Astrocyte of the cerebellum (primary cell): ENCODE measurements at places on chromosomes 7 and 10.

DNA sequence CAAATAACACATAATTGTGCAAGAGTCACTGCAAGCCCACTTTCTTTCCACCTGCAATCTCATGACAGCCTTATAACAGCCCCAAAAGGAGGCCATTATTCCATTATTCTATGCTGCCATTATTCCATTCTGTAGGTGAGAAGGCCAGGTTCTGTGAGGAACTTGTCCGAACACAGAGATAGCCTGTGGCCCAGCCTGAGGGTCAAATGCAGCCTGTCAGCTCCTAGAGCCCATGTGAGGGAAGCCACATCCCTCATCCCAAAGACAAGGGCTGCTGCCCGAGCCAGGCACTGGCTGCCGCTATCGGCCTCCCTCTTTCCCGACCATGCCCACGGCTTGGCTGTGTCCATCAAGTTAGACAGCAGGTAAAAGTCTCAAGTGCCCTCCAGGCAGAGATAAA, 24.1 kb upstream of the C10orf71 start:
- DNase-seq: no peak

- DNase-seq: no peak
These were observed 21.5 kb upstream of the SGMS1 start for GRCh38 chr10:50645236-50645635.

- DNase-seq: no peak
These were observed 129.2 kb downstream of the TES start for GRCh38 chr7:116339564-116339963.

DNA sequence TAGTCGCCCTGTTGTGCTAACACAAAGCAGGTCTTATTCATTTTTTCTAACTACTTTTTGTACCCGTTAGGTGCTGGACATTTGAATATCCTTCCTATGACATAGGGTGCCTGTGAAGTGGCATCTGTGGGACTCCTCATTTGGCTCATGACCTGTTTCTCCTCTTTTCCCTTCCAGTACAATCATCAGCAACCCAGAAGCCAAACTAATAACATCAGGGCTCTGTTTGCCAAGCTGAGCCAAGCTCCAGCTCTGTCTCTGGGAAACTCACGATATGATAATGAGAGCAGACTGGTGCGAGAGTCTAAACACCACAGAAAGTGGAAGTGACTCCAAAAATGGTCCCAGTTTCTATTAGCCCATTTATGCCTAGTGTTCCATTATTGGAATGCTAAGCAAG, 92.0 kb downstream of the SVIL start:
- no peak for DNase-seq

DNA sequence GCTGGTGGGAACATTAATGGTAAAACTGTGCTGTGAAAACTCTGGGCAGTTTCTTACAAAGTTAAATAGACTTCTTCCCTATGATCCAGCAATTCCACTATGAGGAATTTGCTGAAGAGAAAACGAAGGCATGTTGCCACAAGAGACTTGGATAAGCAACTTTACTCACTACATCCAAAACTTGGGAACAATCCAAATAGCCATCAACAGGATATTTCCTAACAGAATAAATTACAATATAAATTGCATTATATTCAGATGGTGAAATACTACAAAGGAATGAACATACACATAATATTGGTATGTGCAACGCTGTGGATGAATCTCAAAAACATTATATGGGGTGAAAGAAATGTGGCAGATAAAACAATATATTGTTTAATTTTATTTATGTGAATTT, 21.4 kb upstream of the MKI67 start:
- peak; percentile 42 for DNase-seq

DNA sequence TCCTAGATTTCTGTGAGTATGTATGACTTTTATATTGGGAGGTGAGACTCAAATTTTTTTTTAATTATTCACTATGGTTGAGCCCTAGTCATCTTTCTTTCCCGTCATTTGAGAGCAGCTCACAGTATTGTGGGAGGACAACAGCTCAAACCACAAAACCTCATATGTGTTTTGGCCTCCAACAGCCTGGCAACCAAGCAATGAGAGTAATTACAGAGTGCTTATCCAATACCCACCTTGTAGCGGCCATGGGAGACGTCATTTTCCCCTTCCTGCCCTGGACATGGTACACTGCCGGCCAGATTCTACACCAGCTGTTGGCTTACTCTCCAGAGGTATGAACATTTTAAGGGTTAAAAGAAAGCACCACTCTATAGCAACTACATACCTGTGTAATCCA, 49.1 kb downstream of the DOCK4 start:
- peak; percentile 95 for DNase-seq

GRCh38 chr7:130150587-130150986, 54.6 kb downstream of the TMEM209 start:
- DNase-seq: no peak

DNA sequence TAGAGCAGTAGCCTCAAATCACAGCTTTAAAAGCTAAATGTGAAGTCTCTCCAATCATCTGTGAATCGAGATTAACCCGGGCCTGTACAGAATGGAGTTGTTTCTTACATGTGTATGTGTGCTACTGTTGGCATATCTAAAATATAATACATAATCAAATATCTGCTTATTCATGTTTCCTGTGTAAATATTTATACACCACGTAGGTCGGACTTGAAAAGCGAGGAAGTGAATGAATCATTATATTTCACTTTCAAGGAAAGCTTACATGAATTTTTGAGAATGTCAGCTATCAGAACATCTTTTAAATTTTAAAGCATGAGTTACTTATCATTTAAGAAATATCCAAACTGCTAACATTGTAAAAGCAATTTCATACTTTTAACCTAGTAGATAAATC, 233.3 kb downstream of the SLC25A13 start:
- DNase-seq: no peak

DNA sequence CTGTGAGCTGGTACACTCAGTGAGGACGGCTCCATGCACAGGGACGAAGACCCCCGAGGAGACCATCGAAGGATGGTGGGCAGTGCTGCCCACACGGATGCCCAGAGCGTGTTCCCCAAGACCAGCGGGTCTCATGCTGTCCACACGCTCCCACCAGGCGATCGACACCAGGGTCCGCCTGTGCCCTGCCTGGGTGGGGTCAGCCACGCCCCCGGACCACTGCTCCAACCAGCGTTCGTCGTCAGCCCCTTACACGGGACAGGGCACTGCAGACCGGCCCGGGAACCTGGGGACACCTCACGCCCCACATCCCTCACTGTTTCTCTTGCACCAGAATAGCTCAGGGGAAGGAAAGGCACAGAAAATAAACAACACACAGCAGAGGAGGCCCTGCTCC, 223.5 kb downstream of the DNAJB6 start:
- no peak for DNase-seq

DNA sequence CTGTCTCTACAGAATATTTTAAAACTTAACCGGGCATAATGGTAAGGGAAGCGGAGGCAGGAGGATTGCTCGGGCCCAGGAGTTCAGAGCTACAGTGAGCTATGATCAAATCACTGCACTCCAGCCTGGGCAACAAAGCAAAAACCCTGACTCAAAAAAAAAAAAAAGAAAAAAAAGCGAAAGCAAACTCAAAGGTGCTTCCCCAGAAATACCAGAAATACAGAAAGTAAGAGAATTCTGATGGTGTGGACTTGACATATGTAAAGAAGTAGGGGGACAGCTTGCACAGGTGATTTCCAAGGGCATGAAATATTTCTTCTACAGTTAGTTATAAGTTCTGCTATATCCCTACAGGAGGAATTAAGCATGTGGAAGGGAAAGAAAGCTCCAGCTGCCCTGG, 69.7 kb upstream of the APBB1IP start:
- DNase-seq: no peak

GRCh38 chr7:101910991-101911799, 93.8 kb downstream of the CUX1 start:
- DNase-seq: no peak

- no peak for DNase-seq
These were observed 15.6 kb upstream of the CRHR2 start for GRCh38 chr7:30697719-30698460.

- DNase-seq: no peak
These were observed 198.9 kb downstream of the ETV1 start for GRCh38 chr7:13790611-13791010.

- no peak for DNase-seq
These were observed 48.9 kb downstream of the IRF5 start for GRCh38 chr7:128986609-128987008.

- DNase-seq: no peak
These were observed 82.6 kb downstream of the UPF2 start for GRCh38 chr10:11959966-11960365.

DNA sequence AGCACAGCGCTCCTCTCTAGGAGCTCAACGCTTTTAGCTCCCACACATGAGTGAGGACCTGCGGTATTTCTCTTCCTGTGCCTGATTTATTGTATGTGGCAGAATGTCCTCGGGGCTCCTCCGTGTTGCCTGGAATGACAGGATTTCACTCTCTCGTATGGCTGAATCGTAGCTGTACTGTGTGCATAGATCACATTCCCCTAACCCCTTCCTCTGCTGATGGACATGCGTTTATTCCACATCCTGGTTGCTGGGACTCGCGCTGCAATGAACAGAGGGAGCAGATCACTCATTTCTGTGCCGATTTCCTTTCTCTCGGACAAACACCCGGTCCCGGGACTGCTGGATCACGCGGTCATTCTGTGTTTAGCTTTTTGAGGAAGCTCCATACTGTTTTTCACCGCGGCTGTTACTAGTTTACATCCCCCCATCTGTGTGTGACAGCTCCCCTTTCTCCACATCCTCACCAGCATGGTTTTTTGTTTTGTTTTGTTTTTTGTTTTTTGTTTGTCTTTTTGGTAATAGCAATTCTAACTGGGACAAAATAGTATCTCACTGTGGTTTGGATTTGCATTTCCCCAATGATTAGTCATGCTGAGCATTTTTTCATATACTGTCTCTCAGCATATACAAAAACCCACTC, 76.3 kb downstream of the FOXL3 start:
- DNase-seq: no peak

GRCh38 chr7:90178679-90179278, 24.5 kb downstream of the STEAP1 start:
- peak; percentile 8 for DNase-seq

- DNase-seq: no peak
These were observed 14.3 kb upstream of the ZMIZ1 start for GRCh38 chr10:79054203-79055099.

DNA sequence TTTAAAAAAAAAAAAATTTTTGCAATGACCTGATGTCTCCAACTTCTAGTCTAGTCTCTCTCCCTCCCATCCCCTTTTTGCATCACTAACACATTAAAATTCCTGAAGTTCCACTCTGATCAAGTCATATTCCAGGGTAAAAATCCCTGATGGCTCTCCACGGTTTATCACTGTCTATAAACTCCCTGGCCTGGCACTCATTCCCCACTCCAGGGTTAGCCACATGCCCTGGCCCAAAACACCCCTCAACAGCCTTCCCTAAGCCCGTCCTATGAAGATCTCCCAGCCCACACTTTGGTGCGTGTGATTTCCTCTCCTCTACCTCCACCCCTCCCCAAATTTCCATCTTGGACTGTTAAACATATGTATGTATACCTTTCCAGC, 125.4 kb downstream of the JAZF1 start:
- no peak for DNase-seq

GRCh38 chr10:93315246-93315645, 166.9 kb downstream of the MYOF start:
- DNase-seq: no peak

DNA sequence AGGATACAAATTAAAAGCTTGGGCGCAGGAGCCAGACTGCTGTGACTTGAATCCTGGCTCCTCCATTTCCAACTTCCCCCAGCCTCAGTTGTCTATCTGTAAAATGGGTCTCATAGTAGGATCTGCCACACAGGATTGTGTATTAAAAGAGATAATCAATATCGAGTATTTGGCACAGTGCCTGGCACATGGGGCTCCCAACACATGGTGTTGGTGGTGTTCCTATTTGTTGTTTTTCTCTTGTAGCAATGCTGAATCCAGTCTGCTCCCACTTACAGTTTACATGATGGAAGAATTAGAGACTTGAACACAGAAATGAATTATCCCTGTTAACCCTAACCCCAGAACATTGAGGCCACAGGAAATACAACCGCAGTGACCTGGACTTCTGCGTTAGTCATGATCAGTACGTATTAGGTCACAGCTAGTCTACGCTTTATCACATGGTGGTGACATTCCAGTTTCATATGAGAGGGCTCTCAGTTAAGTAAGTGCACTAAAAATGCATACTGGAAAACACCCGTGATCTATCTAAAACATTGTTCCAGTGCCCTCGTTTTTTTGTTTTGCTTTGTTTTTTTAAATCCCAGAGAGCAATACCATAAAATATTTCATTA, 169.5 kb upstream of the KLF14 start:
- DNase-seq: no peak

GRCh38 chr10:121695731-121696464, 97.7 kb upstream of the FGFR2 start:
- no peak for DNase-seq

- DNase-seq: no peak
These were observed 81.4 kb downstream of the HECW1 start for GRCh38 chr7:43193893-43194292.

- DNase-seq: no peak
These were observed 64.0 kb downstream of the CTBP2 start for GRCh38 chr10:125096371-125096770.

- DNase-seq: no peak
These were observed 1.7 kb upstream of the CYP2C9 start for GRCh38 chr10:94936721-94937120.

GRCh38 chr7:141915565-141915964, 634 bp upstream of the OR9A4 start:
- DNase-seq: no peak

- DNase-seq: peak; percentile 11
These were observed 427.1 kb downstream of the GPAM start for GRCh38 chr10:111756217-111757061.

DNA sequence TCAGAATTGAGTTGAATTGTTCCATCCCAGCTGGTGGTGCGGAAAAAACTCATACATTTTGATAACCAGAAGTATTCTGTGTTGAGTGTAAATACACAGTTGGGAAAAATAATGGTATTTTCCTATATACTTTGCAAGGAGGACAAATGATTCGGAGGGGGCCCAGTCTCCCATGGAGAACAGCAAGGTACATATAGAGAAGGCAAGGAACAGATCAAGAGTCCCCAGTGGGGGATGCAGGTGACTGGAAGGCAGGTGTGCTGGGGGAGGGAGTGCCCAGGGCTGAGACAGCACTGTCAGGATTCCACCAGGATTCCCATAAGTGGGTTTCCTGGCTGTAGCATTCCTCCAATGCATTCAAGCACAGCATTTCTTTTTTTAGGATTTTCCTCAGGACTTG, 10.8 kb upstream of the ADCY1 start:
- no peak for DNase-seq
